ENCODE measurements at places on chromosomes 4 and X.
A peak's percentile ranks its signal among the peaks of the same experiment; 100 is the strongest.

GRCh38 chrX:13257223-13258051, 62.4 kb downstream of the ATXN3L start:
- DNase-seq: no peak

DNA sequence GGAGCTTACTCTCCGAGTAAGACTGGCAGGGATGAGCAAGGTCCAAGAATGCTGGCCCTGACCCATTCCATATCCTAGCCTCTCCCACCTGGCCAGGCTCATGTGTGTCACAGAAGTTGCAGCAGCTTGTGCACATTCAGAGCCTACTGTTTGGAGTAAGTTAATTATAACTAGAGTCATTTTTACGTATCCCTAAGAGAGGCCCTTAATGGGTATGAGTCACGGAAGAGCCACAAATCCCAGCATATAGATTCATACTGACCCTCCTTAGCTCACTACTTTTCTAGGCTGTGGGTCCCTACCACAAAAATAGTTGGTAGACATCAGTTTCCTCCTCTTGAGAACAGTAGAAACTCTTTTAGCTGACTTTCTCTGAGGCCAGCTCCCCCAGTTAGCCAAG, 118.3 kb upstream of the FRG1 start:
- DNase-seq: no peak

DNA sequence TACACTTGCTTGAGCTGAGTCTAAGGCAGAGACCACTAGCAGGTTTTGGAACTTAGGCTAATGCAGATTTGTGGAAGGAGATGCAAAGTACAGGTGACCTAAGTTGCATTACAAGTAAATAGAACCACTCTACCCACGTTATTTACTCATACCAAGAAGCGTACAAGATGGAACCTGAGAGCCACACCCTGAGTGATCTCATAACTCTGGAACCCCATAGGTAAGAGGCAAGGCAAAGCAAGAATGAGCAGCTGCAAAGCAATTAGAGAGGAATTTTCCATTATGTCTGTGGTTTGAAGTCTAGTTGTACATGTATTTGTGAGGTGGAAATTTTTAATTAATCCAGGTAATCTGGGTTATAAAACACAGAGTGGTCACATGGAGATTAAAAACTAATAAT, 55.4 kb downstream of the CC2D2A start:
- no peak for DNase-seq

- DNase-seq: peak; percentile 5
Measured at GRCh38 chr4:127737295-127737694, 7.1 kb downstream of the SLC25A31 start.

GRCh38 chrX:31540313-31540712, 468.5 kb upstream of the FTHL17 start:
- no peak for DNase-seq

DNA sequence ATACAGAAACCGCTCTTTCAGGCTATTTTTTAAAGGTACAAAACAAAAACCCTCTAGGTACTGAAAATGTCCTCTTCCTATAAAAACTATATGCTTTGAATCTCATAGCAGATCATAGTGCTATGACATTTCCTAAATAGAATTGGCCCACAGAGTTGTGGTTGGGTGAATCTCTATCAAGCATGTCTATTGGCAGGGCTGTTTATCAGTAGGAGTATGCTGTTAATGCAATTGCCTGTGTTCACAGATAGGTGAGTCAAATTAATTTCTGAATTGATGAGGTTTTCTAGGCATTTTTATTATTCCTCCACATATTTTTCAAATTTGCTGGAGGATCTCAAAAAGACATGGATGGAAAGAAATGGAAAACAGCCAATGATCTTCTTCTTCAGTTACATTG, 73.9 kb downstream of the QRFPR start:
- DNase-seq: no peak

GRCh38 chr4:101366331-101366730, 19.0 kb upstream of the PPP3CA start:
- DNase-seq: no peak

DNA sequence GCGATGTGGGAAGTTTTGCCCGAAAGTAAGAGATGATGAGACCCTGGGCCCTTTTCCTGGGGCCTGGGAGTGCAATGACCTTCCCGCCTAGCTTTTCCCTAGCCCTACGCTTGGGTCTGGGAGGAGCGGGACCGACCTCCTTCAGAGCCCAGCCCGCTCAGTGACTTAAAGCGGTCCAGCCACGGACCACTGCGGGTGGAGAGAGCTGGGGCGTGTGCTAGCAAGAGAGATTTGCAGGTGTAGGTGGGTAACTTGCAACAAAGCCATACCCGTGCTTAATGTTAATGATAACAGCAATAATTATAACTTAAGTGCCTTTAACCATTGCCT, 503 bp upstream of the PDE5A start:
- no peak for DNase-seq

Measured in fibroblast of skin of left quadriceps (primary cell).